ENCODE measurements at places on chromosomes 5 and 9.

DNA sequence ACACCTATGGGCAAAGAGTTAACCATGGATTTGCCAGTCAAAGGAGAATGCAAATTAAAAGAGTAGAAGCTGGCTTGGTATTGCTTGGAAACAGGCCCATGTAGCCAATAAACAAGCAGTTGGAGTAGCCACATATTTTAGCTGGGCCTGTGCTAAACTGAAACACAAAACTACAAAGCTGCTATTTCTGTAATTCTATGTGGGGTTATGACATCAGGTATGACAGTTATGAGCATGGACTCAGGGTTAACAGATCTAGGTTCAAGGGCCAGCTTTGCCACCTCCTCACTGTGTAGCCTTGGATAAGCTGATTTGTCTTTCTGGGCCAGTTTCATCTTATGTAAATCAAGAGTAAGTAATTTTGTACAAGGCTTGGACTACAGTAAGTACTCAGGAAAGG is 142.7 kb downstream of the PIP5K1B start:
- DNase-seq = no peak

GRCh38 chr5:17481378-17481777 is 16.7 kb upstream of the TAF11L2 start:
- DNase-seq = no peak

DNA sequence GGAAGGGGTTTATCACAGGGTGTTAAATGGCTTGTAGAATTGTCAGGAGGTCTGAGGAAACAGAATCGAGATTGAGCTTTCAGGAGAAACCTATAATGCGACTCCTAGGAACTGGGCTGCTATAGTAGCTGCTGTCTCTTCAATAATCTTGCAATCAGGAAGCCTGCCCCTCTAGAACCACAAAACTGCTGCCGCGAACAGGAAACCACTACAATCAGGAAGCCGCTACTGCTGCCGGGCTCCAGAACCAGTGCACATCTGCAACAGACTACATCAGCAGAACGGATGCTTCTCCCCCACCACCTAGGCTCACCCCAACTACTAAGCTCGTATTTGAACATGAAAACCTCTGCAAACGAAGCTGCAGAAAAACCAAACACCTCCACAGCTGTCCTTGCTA is 31.6 kb downstream of the TNFSF8 start:
- no peak for DNase-seq

DNA sequence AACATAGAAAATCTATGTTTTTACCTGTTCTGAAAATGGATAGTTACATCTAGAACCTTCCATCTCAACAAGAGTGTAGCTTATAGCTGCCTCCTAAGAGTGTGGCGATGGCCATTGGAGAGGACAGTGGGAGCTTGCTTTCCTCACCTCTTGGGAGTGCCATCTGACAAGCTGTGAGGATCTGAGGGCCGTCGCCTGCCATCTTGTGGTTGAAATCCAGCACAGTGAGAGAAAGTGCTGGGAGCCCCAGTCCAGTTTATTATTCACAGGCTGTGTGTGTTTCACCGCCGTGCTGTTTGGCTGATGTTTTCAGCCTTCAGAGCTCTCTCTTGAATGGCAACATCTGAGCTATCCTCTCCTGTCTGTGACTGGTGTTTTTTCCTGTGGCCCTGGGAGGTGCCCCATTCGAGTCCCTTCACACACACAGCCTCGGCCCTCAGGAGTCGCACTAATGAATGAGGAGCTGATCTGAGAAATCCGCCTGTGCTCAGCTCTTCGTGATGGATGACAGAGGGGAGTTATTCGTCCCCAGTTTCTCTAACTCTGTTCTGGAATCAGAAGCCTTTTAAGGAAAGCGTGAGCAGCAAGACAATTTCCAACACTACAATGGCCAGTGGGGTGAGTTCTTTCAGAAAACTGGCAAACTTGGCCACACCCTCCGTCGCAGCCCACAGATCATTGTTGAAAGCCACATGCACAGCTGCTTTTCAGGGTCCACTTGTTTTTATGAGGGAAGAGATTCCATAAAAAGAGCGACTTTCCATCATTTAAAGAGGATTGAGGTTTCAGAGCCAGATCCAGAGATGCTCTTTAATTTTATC is 170.3 kb downstream of the PDZD2 start:
- DNase-seq = peak; percentile 70

DNA sequence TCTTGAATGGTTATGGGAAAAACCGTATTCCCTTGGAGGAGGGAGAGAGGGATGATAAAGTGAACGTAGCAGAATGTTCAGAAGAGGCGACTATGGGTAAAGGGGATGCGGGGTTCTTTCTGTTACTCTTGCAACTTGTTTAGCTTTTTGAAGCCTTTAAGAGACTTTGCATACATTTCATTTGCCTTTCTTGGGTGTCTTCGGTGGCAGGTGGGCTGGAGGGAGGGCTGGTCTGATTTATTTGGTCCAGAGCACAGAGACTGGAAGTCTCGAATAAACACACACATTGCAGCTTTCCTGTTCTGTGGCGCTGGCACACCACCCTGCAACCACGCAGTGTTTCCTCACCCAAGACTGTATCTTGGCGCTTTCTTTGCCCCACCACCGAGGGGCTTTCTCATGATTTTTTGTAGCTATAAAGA is 23.2 kb downstream of the TTF1 start:
- no peak for DNase-seq
